ENCODE measurements at places on chromosomes 12 and 14.

DNA sequence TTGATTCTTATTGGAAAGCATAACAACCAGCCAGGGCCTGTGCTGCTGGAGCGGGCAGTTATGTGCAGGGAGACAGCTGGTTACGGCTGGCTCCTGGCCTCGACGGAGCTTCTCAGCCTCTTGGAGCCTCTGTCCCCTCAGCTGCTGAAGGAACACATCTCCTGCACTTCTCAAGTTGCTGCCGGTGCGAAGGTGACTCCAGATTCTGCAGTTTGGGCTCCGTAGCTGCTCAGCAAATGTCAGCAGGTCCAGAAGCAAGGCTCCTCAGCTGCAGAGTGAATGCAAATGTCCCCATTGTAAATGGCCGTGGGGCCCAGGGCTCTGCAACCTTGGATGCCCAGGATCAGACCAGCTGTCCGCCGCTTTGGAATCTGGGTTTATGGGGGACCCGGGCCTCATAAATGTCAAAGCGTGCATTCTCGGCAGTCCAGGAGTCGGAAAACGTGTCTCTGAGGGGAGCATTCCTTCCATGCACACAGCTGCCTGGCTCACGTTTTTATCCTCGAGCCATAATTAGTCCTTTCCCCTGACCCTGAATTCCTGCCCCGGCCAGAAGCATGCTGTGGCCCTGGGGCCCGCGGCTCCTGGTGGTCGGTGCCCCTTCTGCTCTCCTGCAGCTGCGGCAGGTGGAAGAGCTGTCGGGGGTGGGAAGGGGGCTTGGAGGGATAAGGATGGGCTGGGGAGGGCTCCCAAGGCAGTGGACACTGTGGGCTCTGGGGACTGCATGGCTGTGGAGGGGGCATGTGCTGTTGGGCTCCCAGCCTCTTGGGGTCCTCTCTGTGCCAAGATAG lies 106.0 kb downstream of the KIF26A start:
- no peaks in the 10 kb centered on the region for H3K27me3 ChIP-seq
- no peak overlapping the region for H3K4me3 ChIP-seq
- no peaks in the 10 kb centered on the region for H3K36me3 ChIP-seq
- no peak for DNase-seq

GRCh38 chr14:39228044-39228443 lies 5.7 kb upstream of the MIA2 start:
- no peak overlapping the region for H3K4me3 ChIP-seq
- no peak overlapping the region for H3K27ac ChIP-seq
- H3K27me3 ChIP-seq: no peaks in the 10 kb centered on the region
- DNase-seq: no peak

GRCh38 chr14:35201066-35201465 lies 78.7 kb downstream of the PRORP start:
- H3K4me3 ChIP-seq: no peak overlapping the region
- H3K27ac ChIP-seq: no peak overlapping the region
- H3K4me1 ChIP-seq: no peaks in the 10 kb centered on the region

- no peaks in the 10 kb centered on the region for H3K36me3 ChIP-seq
- H3K27me3 ChIP-seq: no peaks in the 10 kb centered on the region
- H3K4me1 ChIP-seq: peaks cover 1% of the 10 kb centered on the region
- H3K27ac ChIP-seq: no peak overlapping the region
Measured at GRCh38 chr14:22718091-22718490, 48.4 kb upstream of the OXA1L start.

DNA sequence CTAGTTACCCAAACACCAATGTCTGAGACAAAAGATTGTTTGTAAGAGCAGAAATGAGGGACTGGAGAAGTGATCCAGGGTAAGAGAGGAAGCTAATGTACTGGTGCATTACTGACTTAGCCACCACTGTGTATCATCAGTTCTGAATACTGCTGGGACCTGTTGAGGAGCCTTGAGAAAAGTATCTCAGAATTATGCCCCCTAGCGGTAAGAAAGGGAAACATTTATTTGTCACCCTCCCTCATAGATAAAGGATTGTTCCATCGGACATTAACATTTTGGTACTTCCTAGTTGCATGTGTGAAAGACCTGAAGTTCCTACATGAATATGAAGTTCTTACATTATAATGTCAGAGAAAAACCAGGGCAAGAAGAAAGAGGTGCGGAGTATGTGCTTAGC lies 612.5 kb downstream of the FSCB start:
- no peaks in the 10 kb centered on the region for H3K4me1 ChIP-seq
- H3K36me3 ChIP-seq: no peaks in the 10 kb centered on the region
- H3K27me3 ChIP-seq: no peaks in the 10 kb centered on the region
- H3K4me3 ChIP-seq: no peak overlapping the region
- peak; percentile 9 for DNase-seq

DNA sequence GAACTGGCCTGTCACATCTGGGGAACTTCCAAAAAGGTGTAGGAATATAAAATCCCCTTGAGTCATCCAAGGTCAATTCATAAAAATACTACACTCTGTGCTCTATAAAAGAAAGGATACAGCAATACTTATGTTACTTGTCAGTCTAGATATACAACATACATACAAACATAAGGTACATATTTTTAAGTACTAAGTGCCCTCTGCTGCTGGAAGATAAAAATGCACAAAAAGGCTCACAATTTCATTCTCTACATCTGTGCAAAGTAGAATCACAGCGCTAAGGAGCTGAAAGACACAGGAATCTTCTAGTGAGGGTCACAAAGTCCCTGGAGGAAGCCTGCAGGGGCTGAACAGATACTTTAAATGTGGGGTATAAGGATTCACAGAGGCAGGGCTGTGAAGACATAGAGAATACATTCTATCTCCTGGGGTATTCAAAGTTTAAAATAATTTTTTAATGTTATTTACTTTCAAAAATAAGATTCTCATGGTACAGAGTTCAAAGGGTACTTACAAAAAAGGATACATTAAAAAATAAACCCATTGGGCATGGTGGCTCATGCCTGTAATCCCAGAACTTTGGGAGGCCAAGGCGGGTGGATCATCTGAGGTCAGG lies 10.2 kb upstream of the GOLGA5 start:
- peaks cover 2% of the 10 kb centered on the region for H3K4me1 ChIP-seq
- no peak overlapping the region for H3K27ac ChIP-seq
- H3K4me3 ChIP-seq: no peak overlapping the region
- peak; percentile 80 for DNase-seq

- no peak for DNase-seq
- H3K36me3 ChIP-seq: no peaks in the 10 kb centered on the region
- H3K4me3 ChIP-seq: no peak overlapping the region
- H3K27ac ChIP-seq: no peak overlapping the region
- H3K4me1 ChIP-seq: peaks cover 2% of the 10 kb centered on the region
Measured at GRCh38 chr12:14741153-14741552, 44.8 kb upstream of the GUCY2C start.

DNA sequence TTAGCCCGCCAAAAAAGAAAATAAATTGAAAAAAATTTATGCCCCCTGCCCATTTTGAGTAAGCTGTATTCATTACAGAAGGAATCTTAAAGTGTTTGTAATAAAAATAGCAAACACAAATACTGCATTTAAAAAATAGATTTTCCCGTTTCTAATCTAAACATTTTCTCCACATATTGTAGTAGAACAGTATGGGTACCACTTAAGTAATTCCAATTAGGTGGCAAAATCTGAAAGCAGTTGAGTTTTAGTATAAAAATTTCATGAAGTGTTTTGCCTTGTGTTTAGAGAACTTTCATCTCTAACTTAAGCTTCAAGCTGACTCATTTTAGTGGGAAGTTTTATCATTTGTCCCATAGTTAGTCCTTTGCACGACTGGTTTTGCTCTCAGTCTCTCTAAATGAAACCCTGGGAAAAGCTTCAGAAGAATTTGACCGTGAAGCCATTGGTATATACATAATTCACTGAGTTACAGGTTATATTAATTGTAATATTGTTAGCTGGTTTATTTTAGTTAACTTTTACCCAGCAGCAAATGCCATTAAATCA lies 214.6 kb downstream of the ERC1 start:
- H3K27ac ChIP-seq: no peak overlapping the region
- no peaks in the 10 kb centered on the region for H3K4me1 ChIP-seq
- no peaks in the 10 kb centered on the region for H3K36me3 ChIP-seq
- H3K4me3 ChIP-seq: peak overlapping the region; percentile 80
- peak; percentile 58 for DNase-seq

- H3K27me3 ChIP-seq: no peaks in the 10 kb centered on the region
- H3K27ac ChIP-seq: peak overlapping the region; percentile 68
- DNase-seq: peak; percentile 96
- no peak overlapping the region for H3K4me3 ChIP-seq
Measured at GRCh38 chr12:89947437-89948270, 239.0 kb upstream of the ATP2B1 start.

DNA sequence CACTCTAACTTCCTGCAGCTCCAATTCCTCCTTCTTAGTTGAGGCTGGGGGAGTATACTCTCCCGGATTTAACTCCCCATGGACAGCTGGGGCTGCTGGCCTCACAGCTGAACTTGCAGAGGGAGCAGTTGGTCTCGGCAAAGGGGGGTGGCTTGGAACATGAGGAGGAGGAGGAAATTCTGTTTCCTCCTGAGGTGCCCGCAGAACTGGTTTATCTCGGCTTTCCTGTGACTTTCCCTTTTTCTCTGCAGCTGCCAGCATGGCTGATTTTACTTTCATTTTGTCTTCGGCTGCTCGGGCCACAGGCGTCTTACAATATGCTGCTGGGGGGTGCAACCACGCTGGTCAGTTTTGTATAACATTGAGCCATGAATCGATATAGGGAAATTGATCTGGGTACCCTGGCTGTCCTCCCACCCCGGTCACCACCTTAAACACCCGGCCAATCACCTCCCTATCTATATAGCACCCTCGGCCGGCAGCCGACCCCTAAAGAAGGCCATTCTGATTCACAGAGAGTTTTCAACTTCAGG lies 1317.6 kb downstream of the TMEM121 start:
- H3K4me1 ChIP-seq: no peaks in the 10 kb centered on the region
- no peak overlapping the region for H3K27ac ChIP-seq
- no peak overlapping the region for H3K4me3 ChIP-seq
- H3K36me3 ChIP-seq: no peaks in the 10 kb centered on the region
- no peak for DNase-seq
- H3K27me3 ChIP-seq: no peaks in the 10 kb centered on the region

DNA sequence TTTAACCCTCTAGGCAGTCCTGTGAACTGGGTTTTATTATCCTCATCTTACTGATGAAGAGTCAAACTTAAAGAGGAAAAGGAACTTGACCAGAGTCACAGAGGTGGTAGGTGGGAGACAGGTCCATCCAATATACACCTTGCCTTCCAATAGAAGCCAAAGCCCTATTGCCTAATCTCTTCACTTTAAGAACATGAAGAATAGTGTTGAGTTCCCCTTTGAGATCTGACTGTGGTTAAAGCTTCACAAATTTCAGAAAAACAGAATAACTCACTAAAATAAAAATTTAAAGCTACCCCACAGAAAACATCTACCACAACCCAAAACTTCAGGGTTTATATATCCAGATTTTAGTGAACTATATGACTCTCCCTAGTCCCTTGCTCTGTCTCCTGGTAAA lies 115.4 kb downstream of the ETV6 start:
- H3K27ac ChIP-seq: peak overlapping the region; percentile 92
- no peaks in the 10 kb centered on the region for H3K36me3 ChIP-seq
- no peaks in the 10 kb centered on the region for H3K27me3 ChIP-seq
- H3K4me3 ChIP-seq: no peak overlapping the region
- no peak for DNase-seq
- H3K4me1 ChIP-seq: peaks cover 24% of the 10 kb centered on the region

- DNase-seq: no peak
- no peaks in the 10 kb centered on the region for H3K36me3 ChIP-seq
- no peaks in the 10 kb centered on the region for H3K27me3 ChIP-seq
- H3K4me1 ChIP-seq: peaks cover 4% of the 10 kb centered on the region
- no peak overlapping the region for H3K27ac ChIP-seq
Measured at GRCh38 chr12:70664465-70664881, 27.2 kb upstream of the PTPRB start.

- H3K4me3 ChIP-seq: no peak overlapping the region
- no peaks in the 10 kb centered on the region for H3K4me1 ChIP-seq
- H3K27ac ChIP-seq: no peak overlapping the region
- DNase-seq: no peak
Measured at GRCh38 chr12:65781681-65782269, 42.5 kb upstream of the HMGA2 start.

DNA sequence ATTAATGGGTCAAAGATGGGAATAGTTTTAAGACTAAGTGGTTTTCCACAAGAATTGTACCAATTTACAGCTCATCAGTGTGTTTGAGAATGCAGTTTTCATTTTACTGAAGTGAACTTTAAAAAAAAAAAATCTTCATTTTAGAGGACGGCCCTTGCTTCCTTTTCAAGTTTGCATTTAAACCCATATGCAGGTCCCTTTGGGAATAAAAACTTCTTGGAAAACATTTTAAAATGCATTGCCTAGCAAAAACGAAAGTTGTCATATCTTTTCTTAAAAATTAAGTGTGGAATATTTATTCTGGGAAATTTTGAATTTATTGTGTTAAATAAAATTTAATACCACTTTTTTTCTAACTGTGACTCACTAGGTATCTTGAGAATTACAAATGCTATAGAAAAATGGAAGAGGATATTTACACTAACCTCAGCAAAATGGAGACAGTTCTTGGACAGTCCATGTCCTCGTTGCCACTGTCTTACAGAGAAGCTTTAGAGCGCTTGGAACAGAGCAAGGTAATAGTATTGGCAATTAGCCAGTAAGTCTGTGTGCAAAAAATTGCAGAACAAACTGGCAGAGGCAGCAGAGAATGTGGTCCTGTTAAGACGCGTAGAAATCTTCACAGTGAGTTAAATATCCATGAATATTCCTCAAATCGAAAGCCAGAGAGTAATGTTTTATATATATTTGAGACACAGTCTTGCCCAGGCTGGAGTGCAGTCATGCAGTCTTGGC lies 209.7 kb downstream of the SYNE2 start:
- no peak for DNase-seq
- no peak overlapping the region for H3K4me3 ChIP-seq
- H3K36me3 ChIP-seq: peaks cover 7% of the 10 kb centered on the region
- peaks cover 6% of the 10 kb centered on the region for H3K4me1 ChIP-seq
- H3K27me3 ChIP-seq: no peaks in the 10 kb centered on the region
- H3K27ac ChIP-seq: no peak overlapping the region

DNA sequence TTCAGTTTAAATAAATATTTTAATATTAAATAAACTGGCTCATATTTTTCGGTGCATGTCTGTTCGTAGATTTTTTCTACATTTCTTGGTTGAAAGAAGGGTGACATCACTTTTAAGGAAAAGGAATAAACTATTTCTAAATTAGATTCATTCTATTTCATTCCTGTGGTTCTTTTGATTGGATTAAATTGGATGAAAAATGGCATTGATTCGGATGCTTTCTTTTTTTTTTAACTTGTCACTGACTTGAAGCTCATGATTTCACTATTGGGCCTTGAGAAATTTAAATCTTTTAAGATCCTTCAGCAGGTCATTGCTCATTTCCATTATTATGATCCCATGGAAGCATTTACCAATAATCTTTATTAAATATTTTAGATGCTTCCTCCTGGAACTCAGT lies 113.1 kb upstream of the RASSF8 start:
- no peak overlapping the region for H3K4me3 ChIP-seq
- H3K4me1 ChIP-seq: no peaks in the 10 kb centered on the region
- H3K36me3 ChIP-seq: no peaks in the 10 kb centered on the region
- H3K27ac ChIP-seq: no peak overlapping the region

GRCh38 chr14:52791223-52792096 lies at the start of gene GNPNAT1:
GNPNAT1 (minus strand) TSS chr14:52791607; CDS start chr14:52784650, 6,957 bp downstream.
- H3K27ac ChIP-seq: peak within 1 kb of the TSS; percentile 81
- peak; percentile 96 for DNase-seq
- no peaks in the 10 kb centered on the region for H3K27me3 ChIP-seq
- peaks cover 4% of the 10 kb centered on the region for H3K4me1 ChIP-seq
- peak within 1 kb of the TSS; percentile 69 for H3K4me3 ChIP-seq

GRCh38 chr12:85182699-85183098 lies 97.3 kb upstream of the ALX1 start:
- no peaks in the 10 kb centered on the region for H3K36me3 ChIP-seq
- no peak for DNase-seq
- H3K27ac ChIP-seq: peak overlapping the region; percentile 65

GRCh38 chr12:90945070-90945649 lies 9.8 kb downstream of the CCER1 start:
- no peaks in the 10 kb centered on the region for H3K4me1 ChIP-seq
- H3K27me3 ChIP-seq: no peaks in the 10 kb centered on the region
- no peak overlapping the region for H3K4me3 ChIP-seq
- no peak overlapping the region for H3K27ac ChIP-seq
- H3K36me3 ChIP-seq: no peaks in the 10 kb centered on the region

Data from mesenchymal stem cell (in vitro differentiated cells and primary cell).